ENCODE measurements at places on chromosomes 5 and 9.
A peak's percentile ranks its signal among the peaks of the same experiment; 100 is the strongest.

DNA sequence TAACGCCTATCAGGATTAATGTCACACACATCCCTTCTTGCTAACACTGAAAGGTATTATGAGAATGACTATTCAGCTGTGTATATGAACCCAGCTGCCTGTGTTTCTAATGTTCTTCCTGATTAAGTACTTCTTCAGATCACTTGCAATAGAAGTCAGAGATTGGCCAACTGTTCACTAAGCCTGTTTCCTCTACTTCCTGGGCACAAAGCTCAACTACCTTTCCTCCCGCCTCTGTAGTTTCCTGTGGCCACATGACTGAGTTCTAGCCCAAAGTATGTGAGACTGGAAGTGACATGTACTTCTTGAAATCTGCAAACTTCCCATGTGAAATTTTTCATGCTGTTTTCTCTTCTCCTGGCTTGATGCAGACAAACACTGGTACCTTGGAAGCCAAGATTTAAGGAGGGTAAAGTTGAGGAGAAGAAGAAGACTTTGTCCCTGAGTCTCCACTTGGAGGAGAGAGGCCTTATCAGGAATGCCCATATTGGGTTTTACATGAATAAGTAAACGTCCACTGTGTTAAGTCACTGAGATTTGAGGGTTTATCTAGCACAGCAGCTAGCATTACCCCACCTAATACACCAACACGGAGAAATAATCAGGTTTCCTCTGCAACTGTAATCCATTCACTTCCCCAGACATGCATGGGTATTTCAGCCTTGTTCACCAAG, 58.6 kb downstream of the SLIT3 start:
- no peak for DNase-seq

- no peak for DNase-seq
Measured at GRCh38 chr9:128344931-128345605, 4.7 kb downstream of the SLC27A4 start.

DNA sequence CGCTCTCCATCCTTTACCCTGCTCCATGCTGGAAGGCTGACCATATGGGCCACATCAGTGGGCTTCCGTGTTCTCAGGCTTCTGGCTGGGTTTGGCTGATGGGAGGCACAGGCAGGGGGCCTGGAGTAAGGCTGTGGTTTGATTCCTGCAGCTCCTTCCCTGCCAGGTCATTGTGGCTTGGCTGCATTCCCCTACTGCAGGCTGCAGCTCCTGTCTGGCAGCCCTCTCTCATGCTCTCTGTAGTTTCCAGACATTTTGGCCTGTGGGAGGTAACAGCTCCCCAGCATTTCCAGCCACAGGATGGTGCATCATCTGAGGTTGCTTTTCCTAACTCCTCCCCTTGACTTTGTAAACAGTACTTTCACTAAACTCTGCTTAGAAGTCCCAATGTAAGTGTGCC, 102.0 kb upstream of the PTPN3 start:
- DNase-seq = no peak

DNA sequence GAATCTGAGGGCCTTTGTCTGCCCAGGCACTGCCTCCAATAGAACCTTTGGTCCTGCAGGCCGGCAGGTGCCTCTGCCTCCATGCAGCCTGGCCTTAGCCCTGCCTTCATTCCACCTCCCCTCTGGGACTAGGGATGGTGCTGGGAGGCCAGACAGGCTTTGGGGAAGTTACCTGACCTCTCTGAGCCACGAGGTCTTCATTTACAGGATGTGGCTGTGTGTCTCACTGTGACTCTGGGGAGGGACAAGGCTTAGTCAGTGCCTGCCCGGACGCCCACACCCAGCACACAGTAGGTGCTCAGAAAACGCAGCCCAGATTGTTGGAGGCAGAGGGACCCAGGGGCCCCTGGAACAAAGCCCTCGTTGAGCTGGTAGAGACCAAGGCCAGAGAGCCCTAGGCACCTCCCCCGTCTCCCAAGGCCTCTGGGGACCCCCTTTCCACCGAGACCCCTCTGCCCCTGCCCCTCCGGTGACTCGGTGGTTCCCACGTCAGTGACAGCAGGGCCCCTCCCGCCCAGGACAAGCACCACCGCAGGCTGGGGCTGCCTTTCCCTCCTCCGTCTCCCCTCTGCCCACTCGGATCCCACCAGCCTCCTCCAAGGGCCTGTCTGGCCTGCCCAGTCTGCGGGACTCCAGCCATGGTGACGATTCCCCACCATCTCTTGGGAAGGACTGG, 46.9 kb upstream of the EGFL7 start:
- no peak for DNase-seq

DNA sequence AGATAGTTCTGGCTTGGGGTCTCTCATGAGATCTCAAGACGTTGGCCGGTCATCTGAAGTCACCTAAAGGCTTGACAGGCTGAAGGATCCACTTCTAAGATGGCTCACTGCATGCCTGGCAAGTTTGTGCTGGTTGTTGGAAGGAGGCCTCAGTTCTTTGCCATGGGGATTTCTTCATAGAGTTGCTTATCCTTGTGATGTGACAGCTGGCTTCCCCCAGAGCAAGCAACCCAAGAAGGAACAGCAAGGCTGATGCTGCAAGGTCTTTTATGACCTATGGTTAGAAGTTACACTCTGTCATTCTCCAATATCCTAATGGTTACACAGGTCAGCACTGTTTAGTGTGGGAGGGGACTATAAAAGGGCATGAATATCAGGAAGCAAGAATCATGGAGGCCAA, 20.7 kb upstream of the GRPEL2 start:
- DNase-seq = no peak

DNA sequence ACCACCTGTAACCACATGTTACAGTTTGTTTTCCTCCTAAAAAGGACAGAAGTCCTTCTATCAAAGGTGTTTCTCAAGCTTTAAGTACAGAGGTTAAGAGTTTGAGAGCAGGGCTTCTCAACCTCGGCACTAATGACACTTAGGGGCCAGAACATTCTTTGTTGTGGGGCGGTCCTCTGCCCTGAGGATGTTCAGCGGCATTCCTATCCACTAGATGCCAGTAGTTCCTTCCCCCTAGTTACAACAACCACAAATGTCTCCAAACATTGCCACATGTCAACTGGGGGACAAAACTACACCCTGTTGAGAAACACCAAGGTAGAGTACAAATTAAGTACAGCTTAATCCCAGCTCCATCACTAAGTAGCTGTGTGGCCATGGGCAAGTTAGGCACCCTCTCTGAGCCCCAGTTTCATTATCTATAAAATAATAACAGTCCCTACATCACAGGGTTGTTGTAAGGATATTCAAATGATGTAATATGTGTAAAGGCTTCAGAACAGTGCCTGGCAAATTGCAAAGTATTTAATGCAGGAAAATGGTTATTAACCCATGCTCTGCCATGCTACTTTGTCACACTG, 44.6 kb downstream of the PIP5K1B start:
- no peak for DNase-seq

DNA sequence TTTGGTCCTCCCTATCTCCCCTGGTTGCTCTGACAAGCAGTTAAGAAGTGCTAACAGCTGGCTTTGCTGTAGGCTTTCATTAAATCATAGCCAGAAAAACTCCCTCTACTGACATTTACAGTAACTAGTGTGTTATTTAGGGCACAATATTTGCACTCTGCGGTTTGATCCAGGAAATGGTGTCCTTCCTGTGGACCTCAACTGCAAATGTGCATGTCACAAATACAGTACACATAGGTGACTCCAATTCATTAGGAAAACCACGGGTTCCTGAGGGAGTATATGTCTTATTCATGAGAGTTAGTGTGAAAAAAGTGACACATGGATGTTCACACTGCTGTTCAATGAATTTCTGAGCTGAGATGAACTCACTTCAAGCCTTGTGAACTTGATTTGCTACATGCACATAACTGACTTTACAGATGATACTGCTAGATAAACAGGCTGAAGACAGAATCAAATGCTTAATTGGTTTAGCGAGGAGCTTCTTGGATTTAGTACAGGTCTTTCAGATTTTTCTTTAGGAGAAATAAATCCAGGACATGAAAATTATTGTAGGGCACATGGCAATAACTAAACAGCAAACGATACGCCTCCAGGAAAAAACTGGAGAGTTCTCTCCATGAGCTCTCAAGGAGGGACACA, 281.5 kb downstream of the EFNA5 start:
- no peak for DNase-seq

DNA sequence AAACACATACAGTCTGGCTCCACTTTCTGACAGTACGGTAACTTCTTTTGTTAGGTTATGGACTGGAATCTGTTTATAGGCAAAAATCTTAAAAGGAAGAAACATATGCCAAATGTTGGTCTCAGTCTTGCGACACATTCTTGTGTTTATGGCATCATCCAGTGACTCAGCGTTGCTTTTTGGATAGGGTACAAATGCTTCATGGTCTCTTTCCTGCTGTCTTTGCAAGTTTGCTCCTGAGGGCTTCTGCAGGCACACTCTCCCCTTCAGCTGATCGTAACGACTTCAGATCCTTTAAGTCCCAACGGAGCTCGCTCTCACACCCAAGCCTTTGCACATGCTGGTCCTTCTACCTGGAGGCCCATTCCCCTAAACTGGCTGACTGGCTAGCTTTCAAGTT, 23.6 kb upstream of the TNFSF8 start:
- DNase-seq = no peak

DNA sequence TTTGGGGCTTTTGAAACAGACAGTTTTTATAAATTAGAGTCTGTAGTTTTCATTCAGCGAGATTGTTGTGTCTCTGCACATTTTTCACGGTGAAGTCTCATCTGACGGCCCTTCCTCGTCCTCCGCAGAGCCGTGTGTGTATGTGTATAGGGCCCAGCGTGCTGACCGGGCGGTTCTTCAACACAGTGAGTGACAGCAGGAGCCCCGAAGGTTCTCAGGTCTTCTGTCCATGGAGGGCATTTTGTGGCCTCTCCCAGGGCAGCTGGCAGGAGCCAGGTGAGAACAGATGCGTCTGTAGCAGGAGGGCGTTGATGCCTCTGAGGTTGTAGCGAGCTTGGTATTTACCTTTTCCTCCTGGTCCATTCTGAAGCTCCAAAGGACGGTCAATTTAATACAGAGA, 116.0 kb upstream of the LPCAT1 start:
- DNase-seq = peak; percentile 62

Data from coronary artery (tissue), 2 donors.